Endodermal cell (in vitro differentiated cells): ENCODE measurements at places on chromosomes 7 and 10. TPM values are rescaled to one million over a fixed set of nuclear protein-coding genes. Genes with fewer than 3 reads are reported as not detected.

DNA sequence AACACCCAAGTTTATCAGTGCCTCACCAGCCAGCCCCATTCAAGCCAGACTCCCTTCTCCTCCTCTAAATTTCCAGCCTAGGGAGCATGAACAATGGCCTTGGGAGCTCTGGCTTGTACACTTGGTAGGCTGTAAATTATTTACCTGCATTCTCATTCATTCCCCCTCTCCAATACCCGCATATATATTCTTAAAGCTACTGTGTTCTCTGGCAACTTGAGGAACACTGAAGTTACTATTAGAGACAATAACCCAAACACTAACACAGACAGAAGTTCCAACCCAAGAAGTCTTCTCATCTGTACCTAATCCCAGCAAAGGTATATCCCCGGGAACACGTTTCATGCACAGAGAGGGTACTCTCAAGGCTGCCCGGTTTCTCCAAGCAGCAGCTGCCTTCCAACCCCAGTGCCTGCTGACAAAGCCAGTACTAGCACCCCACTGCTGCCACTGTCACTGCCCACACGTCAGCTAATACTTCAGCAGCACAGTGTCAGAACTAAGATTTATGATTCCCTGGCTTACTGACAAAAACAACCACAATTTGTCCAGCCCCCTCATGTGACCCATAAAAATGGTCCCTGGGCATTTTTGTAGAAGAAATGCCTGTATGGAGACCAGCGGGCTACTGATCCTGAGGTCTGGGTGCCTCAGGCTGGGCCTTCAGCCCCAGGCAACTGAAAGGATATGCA is 3.1 kb downstream of the WDR91 start:
- H3K27me3 ChIP-seq: peaks cover 6% of the 10 kb centered on the region
- H3K4me3 ChIP-seq: no peak overlapping the region
- DNase-seq: no peak
- peaks cover 15% of the 10 kb centered on the region for H3K36me3 ChIP-seq

LOXL4 gene
- 0.57 and 1.1 TPM in 2 replicates for total RNA-seq

ACBD7 gene
- total RNA-seq: 8.5 and 8.7 TPM in 2 replicates

GRCh38 chr7:299169-299568 is 9.2 kb downstream of the FOXL3 start:
- no peak overlapping the region for H3K27ac ChIP-seq
- no peaks in the 10 kb centered on the region for H3K27me3 ChIP-seq
- H3K4me1 ChIP-seq: no peaks in the 10 kb centered on the region
- no peaks in the 10 kb centered on the region for H3K36me3 ChIP-seq
- no peak overlapping the region for H3K4me3 ChIP-seq

- DNase-seq: peak; percentile 94
- H3K27me3 ChIP-seq: no peaks in the 10 kb centered on the region
- H3K4me3 ChIP-seq: no peak overlapping the region
Observed at GRCh38 chr10:93554760-93555432, 11.6 kb upstream of the FFAR4 start.

NRG3 gene
- 1.7 and 2.6 TPM in 2 replicates for total RNA-seq

- H3K27ac ChIP-seq: no peak overlapping the region
- H3K4me3 ChIP-seq: no peak overlapping the region
- DNase-seq: peak; percentile 39
- peaks cover 7% of the 10 kb centered on the region for H3K4me1 ChIP-seq
- H3K27me3 ChIP-seq: no peaks in the 10 kb centered on the region
- no peaks in the 10 kb centered on the region for H3K36me3 ChIP-seq
Observed at GRCh38 chr7:70952311-70952710, 179.6 kb upstream of the GALNT17 start.

DNA sequence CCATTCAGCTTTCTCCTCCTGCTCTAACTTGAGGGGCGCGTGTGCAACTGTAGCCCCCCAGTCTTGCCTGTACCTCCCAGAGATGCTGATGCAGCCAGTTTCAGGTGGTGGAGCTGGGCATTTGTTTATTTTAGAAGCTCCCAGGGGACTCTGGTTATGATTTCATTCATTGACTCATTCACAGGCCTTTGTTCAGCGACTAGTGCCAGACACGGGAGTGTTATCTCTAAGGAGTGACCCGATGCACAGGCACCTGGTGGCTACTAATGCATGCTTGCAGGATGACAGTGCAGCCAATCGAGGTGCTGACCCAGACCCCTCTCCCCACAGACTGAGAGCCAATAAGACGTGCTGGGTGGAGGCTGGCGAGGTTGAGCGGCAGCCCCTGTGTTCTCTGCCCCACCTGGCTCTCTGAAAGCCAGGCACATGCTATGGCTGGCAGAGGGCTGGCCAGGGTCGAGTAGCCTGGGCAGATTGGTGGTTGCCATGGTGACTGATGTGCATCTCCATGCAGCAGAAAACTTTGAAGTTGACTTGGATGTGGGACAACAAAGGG is 19.7 kb upstream of the SLC18A2 start:
- no peaks in the 10 kb centered on the region for H3K36me3 ChIP-seq
- H3K27me3 ChIP-seq: peaks cover 22% of the 10 kb centered on the region
- H3K4me1 ChIP-seq: no peaks in the 10 kb centered on the region
- peak; percentile 83 for DNase-seq

GRCh38 chr10:132957131-132957530 is 14.8 kb upstream of the CFAP46 start:
- no peaks in the 10 kb centered on the region for H3K36me3 ChIP-seq
- H3K27me3 ChIP-seq: peaks cover 7% of the 10 kb centered on the region
- DNase-seq: no peak
- H3K4me3 ChIP-seq: no peak overlapping the region
- peaks cover 5% of the 10 kb centered on the region for H3K4me1 ChIP-seq
- H3K27ac ChIP-seq: no peak overlapping the region

DNA sequence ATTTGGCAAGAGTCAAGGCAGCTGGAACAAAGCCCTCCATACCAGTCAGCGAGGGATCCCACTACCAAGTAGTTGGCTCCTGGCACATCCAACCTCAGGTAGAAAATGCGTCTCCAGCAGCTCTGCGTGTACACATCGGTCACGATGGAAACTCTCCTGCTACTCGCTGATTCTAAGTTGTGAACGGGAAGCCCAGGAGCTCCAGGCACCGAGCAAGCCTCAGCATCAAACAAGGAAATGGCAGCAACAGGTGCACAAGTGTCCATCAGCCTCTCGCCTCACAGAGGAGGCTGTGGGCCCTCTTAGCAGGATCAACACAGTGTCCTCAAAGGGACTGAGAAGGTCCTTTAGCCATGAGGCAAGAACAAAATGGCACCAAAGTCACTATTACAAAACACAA is 127.0 kb downstream of the TCERG1L start:
- no peak overlapping the region for H3K27ac ChIP-seq
- DNase-seq: peak; percentile 30
- H3K4me1 ChIP-seq: no peaks in the 10 kb centered on the region
- no peaks in the 10 kb centered on the region for H3K36me3 ChIP-seq
- no peaks in the 10 kb centered on the region for H3K27me3 ChIP-seq
- no peak overlapping the region for H3K4me3 ChIP-seq

TSPAN33 gene
- total RNA-seq: 29.6 and 33.2 TPM in 2 replicates

DNA sequence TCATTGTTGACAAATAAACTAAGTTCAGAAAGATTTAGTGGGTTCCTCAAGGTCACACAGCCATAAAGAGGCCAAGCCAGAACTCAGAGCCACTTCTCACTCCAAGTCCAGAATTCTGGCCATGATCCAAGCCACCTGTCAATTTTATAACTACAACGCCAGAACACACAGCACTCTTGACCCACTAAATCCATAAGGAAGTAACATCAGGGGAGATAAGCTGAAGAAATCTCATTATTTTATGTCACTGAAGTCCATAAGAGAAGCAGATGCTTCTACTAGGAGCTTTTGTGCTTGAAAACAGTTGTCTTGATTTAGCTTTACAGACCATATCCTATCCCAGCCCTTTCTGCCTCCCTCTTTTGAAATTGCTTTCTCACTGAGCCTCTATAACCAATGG is 15.9 kb downstream of the ADAM12 start:
- no peaks in the 10 kb centered on the region for H3K36me3 ChIP-seq
- no peak for DNase-seq
- no peak overlapping the region for H3K27ac ChIP-seq
- no peak overlapping the region for H3K4me3 ChIP-seq
- no peaks in the 10 kb centered on the region for H3K27me3 ChIP-seq

SUN3 gene
- total RNA-seq: not detected in 2 replicates

DNA sequence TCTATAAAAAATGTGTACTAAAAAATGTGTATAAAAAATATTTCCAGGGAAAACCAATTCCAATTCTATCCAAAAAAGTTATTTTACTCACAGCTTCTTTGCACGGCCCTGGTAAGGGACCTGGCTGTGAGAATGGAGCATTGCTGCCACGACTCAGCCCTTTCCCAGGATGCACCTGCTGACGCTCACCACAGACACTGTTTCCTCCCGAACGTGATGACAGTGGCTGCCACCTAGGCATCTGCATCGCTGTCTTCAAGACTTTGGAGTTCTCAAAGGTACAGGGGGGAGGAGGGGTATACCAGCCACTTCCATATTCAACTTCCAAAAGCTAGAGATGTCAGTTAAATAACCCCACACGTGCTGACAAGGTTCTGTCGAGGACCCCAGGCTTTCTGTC is 23.9 kb upstream of the PTPRN2 start:
- H3K27me3 ChIP-seq: no peaks in the 10 kb centered on the region
- H3K36me3 ChIP-seq: peaks cover 5% of the 10 kb centered on the region
- no peak overlapping the region for H3K4me3 ChIP-seq

- no peaks in the 10 kb centered on the region for H3K27me3 ChIP-seq
- peaks cover 11% of the 10 kb centered on the region for H3K4me1 ChIP-seq
- H3K36me3 ChIP-seq: peaks cover 36% of the 10 kb centered on the region
- no peak overlapping the region for H3K27ac ChIP-seq
Observed at GRCh38 chr7:151226560-151226874, 488 bp downstream of the ABCF2 start.

ANKRD26 gene
- 12.1 and 15.8 TPM in 2 replicates for total RNA-seq

- DNase-seq: peak; percentile 90
- peak within 1 kb of the TSS; percentile 79 for H3K4me3 ChIP-seq
- no peak within 1 kb of the TSS for H3K27ac ChIP-seq
- no peaks in the 10 kb centered on the region for H3K36me3 ChIP-seq
- peaks cover 2% of the 10 kb centered on the region for H3K4me1 ChIP-seq
Observed at GRCh38 chr7:116671681-116672595, at the start of gene MET. TSS of gene MET (plus strand) at chr7:116672196. CDS start at chr7:116699085, 26,889 bp downstream.

DNA sequence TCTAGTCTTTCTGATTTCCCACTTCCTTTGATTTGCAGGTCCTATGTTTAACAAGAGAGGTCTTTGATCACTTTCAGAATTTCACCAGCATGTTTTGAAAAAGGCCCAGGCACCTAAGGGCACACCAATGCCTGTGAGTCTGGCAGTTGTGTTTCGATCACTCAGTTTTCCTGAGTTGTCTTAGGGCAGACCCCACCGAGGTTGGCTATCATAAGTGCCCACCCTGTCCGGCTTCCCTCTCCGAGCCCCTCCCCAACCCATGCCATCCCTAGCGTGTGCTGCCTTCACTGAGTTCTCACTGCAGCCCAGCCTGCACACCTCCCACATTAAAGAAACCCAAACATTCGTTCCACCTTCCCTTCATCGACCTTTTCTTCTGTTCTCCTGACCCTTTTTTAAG is 257.9 kb downstream of the GRID1 start:
- DNase-seq: peak; percentile 23
- H3K27me3 ChIP-seq: no peaks in the 10 kb centered on the region
- no peaks in the 10 kb centered on the region for H3K36me3 ChIP-seq
- no peak overlapping the region for H3K27ac ChIP-seq
- H3K4me1 ChIP-seq: no peaks in the 10 kb centered on the region
- H3K4me3 ChIP-seq: no peak overlapping the region

DNA sequence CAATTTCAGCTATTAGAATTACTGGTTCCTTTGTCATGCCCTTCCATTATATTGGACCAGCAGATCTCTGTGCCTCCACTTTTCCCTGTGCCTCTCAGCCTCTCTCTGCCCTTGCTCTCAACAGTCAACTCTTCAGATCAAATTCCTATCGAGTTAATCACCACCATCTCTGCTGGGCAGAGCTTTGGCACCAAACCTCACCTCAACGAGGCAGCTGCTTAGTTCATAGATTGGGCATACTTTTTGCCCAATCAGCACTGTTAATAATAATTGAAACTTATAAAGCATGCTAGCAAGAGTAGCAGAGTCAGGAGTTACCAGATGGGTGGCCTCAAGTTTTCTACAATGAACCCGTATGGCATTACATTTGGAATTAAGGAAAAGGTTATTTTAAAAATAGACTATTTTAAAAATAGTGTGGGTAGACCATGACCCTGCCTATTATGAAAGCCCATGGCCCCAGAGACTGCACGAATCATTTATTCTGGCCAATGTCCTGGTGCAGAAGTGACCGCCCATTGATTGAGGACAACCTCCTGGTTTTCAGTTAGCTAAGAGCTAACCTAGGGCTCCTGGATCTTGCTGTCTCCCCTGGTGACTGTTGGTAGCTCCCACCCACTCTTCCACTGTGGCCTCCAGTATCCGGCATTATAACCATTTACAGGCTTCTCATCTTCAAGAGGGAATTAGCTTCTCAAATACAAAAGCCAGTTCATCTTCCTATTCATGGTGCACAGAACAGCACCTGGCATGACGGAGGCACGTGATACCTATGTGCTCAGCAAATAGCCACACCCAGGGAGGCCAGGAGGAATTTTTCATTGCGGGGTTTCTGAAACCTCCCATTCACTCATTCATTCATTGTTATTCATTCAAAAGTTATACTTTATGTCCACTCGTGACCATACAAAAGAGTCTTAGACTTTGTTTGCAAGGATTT is 265.4 kb downstream of the INHBA start:
- no peak overlapping the region for H3K4me3 ChIP-seq
- no peaks in the 10 kb centered on the region for H3K36me3 ChIP-seq
- no peak for DNase-seq
- H3K4me1 ChIP-seq: peaks cover 12% of the 10 kb centered on the region
- H3K27ac ChIP-seq: no peak overlapping the region
- no peaks in the 10 kb centered on the region for H3K27me3 ChIP-seq

- H3K4me1 ChIP-seq: no peaks in the 10 kb centered on the region
- H3K4me3 ChIP-seq: peak overlapping the region; percentile 68
- peaks cover 9% of the 10 kb centered on the region for H3K27me3 ChIP-seq
- H3K36me3 ChIP-seq: no peaks in the 10 kb centered on the region
Observed at GRCh38 chr7:100895956-100896731, 456 bp upstream of the ACHE start.

GRCh38 chr7:137886281-137886680 is 39.5 kb upstream of the DGKI start:
- H3K4me1 ChIP-seq: no peaks in the 10 kb centered on the region
- no peak overlapping the region for H3K4me3 ChIP-seq
- H3K27me3 ChIP-seq: no peaks in the 10 kb centered on the region
- DNase-seq: no peak
- H3K27ac ChIP-seq: no peak overlapping the region

GTPBP10 gene
- 18.0 to 26.3 TPM (median 23.1 TPM) in 3 replicates for total RNA-seq
